Breast epithelium (tissue), 4 donors: ENCODE measurements at places on chromosomes 7 and 10. TPM values are rescaled to one million over a fixed set of nuclear protein-coding genes. Genes with fewer than 3 reads are reported as not detected.

ZPBP gene
- total RNA-seq: not detected

OR2A5 gene
- total RNA-seq: not detected

IFT22 gene
- 24.5 TPM for total RNA-seq

ZNF783 gene
- total RNA-seq: 23.9 TPM

ANKRD1 gene
- 0.32 TPM for total RNA-seq

SPDYE5 gene
- not detected for total RNA-seq

OPALIN gene
- total RNA-seq: not detected

AKR1C1 gene
- 31.5 TPM for total RNA-seq

CYP2C9 gene
- total RNA-seq: not detected

HYAL4 gene
- total RNA-seq: not detected

- H3K36me3 ChIP-seq: no peaks in the 10 kb centered on the region
- H3K4me3 ChIP-seq: no peak overlapping the region
- no peak for DNase-seq
- H3K4me1 ChIP-seq: no peaks in the 10 kb centered on the region
Measured at GRCh38 chr10:48242171-48242904, 32.2 kb downstream of the FRMPD2 start.

- no peaks in the 10 kb centered on the region for H3K36me3 ChIP-seq
- no peaks in the 10 kb centered on the region for H3K4me1 ChIP-seq
- no peak for DNase-seq
- no peak overlapping the region for H3K27ac ChIP-seq
- no peak overlapping the region for H3K4me3 ChIP-seq
Measured at GRCh38 chr10:86718556-86718955, 37.9 kb upstream of the BMPR1A start.

GRCh38 chr10:91919651-91920050, 3.9 kb upstream of the BTAF1 start:
- H3K4me3 ChIP-seq: no peak overlapping the region
- DNase-seq: no peak
- no peak overlapping the region for H3K27ac ChIP-seq
- H3K36me3 ChIP-seq: no peaks in the 10 kb centered on the region
- no peaks in the 10 kb centered on the region for H3K27me3 ChIP-seq

DNA sequence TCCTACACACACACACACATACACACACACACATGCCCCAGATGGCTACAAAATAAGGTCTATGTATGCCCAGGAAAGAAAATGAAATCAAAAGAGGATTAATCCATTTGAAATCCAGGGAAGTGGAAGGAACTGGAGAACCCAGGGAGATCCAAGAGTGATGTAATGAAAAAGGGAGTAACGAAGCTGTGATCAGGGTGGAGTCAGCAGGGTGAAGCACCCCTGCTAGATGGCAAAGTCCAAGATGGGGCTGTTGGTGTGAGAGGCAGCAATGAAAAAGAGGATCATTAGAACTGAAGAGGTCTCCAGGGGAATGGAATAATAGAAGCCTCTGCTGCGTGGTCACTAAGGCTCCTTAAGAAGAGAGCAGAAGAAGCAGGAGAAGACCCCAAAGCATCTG, 43.6 kb upstream of the IL6 start:
- H3K4me3 ChIP-seq: no peak overlapping the region
- H3K36me3 ChIP-seq: no peaks in the 10 kb centered on the region
- no peaks in the 10 kb centered on the region for H3K27me3 ChIP-seq
- no peak overlapping the region for H3K27ac ChIP-seq
- DNase-seq: no peak

DNA sequence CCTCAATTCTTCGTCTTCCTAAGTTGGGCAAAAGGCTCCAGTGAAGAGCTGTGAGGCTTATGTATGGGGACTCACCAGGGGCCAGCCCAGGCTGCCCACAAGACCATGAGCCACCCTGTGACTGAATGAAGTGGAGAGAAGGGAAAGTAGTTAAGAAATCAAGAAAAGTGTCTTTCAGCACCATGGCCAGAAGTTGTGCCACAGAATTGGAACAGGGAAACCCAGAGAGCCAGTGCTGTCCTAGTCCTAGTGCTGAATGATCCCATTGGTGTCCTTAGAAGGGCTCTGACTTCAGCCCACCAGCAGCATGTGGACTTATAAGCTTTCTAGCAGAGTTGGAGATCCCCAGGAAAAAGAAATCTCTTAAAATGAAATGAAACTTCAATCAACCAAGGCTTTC, 37.0 kb upstream of the CCSER2 start:
- no peak overlapping the region for H3K27ac ChIP-seq
- H3K36me3 ChIP-seq: no peaks in the 10 kb centered on the region
- no peak for DNase-seq
- peaks cover 4% of the 10 kb centered on the region for H3K27me3 ChIP-seq
- H3K4me3 ChIP-seq: no peak overlapping the region

- DNase-seq: peak; percentile 54
- peaks cover 17% of the 10 kb centered on the region for H3K4me1 ChIP-seq
- no peaks in the 10 kb centered on the region for H3K36me3 ChIP-seq
- H3K4me3 ChIP-seq: peak overlapping the region; percentile 45
- no peaks in the 10 kb centered on the region for H3K27me3 ChIP-seq
- H3K27ac ChIP-seq: peak overlapping the region; percentile 91
Measured at GRCh38 chr10:3473271-3473670, 300.7 kb upstream of the PITRM1 start.

- no peak overlapping the region for H3K4me3 ChIP-seq
- H3K27me3 ChIP-seq: no peaks in the 10 kb centered on the region
- no peak for DNase-seq
- H3K4me1 ChIP-seq: no peaks in the 10 kb centered on the region
Measured at GRCh38 chr10:103833731-103834365, 21.5 kb downstream of the SH3PXD2A start.

- no peaks in the 10 kb centered on the region for H3K36me3 ChIP-seq
- no peaks in the 10 kb centered on the region for H3K27me3 ChIP-seq
- DNase-seq: no peak
- no peak overlapping the region for H3K27ac ChIP-seq
- H3K4me3 ChIP-seq: no peak overlapping the region
- H3K4me1 ChIP-seq: no peaks in the 10 kb centered on the region
Measured at GRCh38 chr7:6251653-6252052, 20.8 kb downstream of the CYTH3 start.

GRCh38 chr7:42274053-42274452, 37.0 kb upstream of the GLI3 start:
- H3K36me3 ChIP-seq: no peaks in the 10 kb centered on the region
- DNase-seq: no peak
- no peak overlapping the region for H3K4me3 ChIP-seq
- H3K4me1 ChIP-seq: no peaks in the 10 kb centered on the region
- no peak overlapping the region for H3K27ac ChIP-seq

- H3K27ac ChIP-seq: no peak overlapping the region
- H3K27me3 ChIP-seq: no peaks in the 10 kb centered on the region
- H3K36me3 ChIP-seq: no peaks in the 10 kb centered on the region
- no peak overlapping the region for H3K4me3 ChIP-seq
- DNase-seq: no peak
Measured at GRCh38 chr10:130885021-130885655, 426.4 kb downstream of the TCERG1L start.

DNA sequence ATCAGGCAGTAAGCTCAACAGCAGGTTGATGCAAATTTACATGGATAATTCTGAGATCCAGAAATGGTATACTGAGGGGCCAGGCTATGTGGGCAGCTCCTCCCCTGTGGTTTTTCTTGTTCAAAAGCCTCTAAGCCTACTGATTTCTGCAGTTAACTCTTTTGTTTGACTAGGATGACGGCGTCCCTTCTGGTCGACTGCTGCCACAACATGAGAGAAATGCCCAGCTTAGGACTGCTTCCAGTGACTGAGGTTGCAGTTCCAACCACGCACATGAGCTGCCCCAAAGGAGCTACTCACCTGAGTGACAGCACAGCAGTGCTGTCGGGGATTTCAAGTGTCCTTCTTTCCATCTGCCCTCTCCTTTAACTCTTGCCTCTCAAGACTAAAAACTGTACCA, 973.0 kb upstream of the GHITM start:
- no peak overlapping the region for H3K4me3 ChIP-seq
- no peak for DNase-seq
- H3K36me3 ChIP-seq: no peaks in the 10 kb centered on the region
- no peak overlapping the region for H3K27ac ChIP-seq
- no peaks in the 10 kb centered on the region for H3K4me1 ChIP-seq

GRCh38 chr7:148729984-148730733, 31.5 kb downstream of the CUL1 start:
- no peaks in the 10 kb centered on the region for H3K27me3 ChIP-seq
- DNase-seq: no peak
- no peaks in the 10 kb centered on the region for H3K36me3 ChIP-seq
- no peak overlapping the region for H3K4me3 ChIP-seq
- no peak overlapping the region for H3K27ac ChIP-seq
- H3K4me1 ChIP-seq: no peaks in the 10 kb centered on the region

DNA sequence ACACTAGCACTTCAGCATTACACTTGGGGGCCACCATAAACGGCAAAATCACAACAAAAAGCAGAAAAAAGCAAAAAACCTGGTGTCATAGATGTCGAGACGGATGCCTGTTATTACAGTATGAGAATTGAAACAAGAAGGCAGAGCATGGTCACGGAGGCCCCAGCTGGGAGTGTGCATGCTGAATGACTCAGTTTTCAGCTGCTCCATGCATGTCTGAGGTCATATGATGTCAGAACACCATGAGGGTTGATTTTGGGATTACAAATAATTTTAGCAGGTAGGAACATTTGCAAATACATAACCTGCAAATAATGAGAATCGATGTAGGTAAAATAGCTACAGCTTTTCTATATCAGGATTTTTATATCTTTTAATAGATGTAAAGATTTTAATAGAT, 19.1 kb downstream of the ZMYND11 start:
- no peak overlapping the region for H3K4me3 ChIP-seq
- no peak overlapping the region for H3K27ac ChIP-seq
- no peak for DNase-seq
- H3K4me1 ChIP-seq: no peaks in the 10 kb centered on the region

DNA sequence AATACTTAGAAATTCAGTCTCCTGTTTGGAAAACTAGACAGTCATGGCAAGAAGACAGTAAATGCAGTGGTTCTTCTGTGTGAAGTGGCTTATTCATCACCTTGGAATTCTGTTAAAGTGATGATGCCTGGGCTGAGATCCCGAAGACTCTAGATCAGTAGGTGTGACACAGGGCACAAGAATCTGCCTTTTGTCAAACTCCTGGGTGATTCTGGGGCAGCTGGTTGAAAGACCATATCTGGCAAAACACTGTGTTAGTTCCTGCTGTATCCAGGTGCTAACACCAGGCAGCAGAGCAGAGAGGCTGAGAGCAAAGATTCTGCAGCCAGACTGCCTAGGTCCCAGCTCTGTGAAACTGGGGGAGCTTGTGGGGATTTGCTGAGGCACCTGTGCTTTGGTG, 26.5 kb downstream of the MRC1 start:
- H3K4me1 ChIP-seq: no peaks in the 10 kb centered on the region
- no peak for DNase-seq
- no peaks in the 10 kb centered on the region for H3K27me3 ChIP-seq
- H3K4me3 ChIP-seq: no peak overlapping the region
- no peaks in the 10 kb centered on the region for H3K36me3 ChIP-seq
- no peak overlapping the region for H3K27ac ChIP-seq

DNA sequence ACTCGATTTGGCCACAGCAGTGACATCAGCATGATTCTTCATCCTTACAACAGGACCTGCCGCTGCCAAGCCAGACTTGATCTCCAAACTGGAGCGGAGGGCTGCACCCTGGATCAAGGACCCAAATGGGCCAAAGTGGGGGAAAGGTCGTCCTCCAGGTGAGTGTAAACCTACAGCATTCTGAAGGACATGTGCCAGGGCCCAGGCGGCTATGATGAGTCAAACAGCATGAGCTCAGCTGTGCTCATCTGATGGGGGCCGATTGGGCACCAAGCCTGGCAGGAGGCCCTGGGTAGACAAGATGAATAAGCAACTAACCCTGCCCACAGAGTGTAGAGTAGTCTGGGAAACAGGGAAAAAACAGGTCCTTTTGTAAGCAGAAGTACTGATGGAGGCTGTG, 14.4 kb upstream of the ATP6V0E2 start:
- H3K27ac ChIP-seq: no peak overlapping the region
- no peak for DNase-seq
- no peak overlapping the region for H3K4me3 ChIP-seq
- H3K27me3 ChIP-seq: no peaks in the 10 kb centered on the region
- peaks cover 4% of the 10 kb centered on the region for H3K36me3 ChIP-seq

DNA sequence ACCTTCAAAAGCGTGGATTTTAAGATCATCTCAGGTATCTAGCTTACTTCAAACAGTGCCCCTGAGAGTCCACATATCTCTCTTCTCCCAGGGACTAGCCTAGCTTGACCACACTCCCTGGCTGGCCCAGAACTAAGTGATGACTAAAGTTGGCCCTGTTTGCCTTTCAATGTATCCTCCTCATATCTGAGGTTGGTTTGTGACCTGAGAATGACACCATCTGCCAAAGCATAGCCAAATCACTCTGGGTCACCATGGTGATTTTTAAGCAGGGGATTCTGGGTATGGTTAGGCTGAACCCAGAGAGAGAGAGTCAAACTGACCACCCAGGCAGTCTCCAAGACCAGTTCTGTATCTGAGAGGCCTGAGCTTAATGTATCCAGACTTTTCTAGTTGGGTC, 16.2 kb downstream of the CNNM1 start:
- H3K27me3 ChIP-seq: no peaks in the 10 kb centered on the region
- H3K4me3 ChIP-seq: no peak overlapping the region
- H3K4me1 ChIP-seq: no peaks in the 10 kb centered on the region
- no peaks in the 10 kb centered on the region for H3K36me3 ChIP-seq

- H3K27me3 ChIP-seq: no peaks in the 10 kb centered on the region
- no peak overlapping the region for H3K27ac ChIP-seq
- no peaks in the 10 kb centered on the region for H3K36me3 ChIP-seq
- no peak overlapping the region for H3K4me3 ChIP-seq
- no peak for DNase-seq
Measured at GRCh38 chr7:93228302-93228701, 2.0 kb upstream of the HEPACAM2 start.

DNA sequence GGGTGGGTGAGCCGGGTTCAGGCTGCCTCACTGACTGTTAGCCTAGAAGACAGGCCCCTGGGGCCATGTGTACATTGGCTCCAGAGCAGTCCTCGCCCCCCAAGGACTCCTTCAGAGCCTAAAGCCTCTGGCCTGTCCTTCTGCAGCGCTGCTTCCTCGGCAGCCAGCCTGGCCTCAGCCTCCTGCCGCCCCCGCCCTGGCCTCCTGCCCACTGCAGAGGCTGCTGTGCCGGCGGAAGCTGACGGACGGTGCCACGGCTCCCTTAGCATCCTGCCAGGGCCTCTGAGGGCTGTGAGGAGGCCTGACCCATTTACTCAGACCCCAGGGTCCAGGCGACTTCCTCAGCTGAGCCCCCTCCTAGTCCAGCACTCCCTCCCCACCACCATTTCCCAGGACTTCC, 4.9 kb downstream of the SRRM3 start:
- H3K27me3 ChIP-seq: no peaks in the 10 kb centered on the region
- no peak overlapping the region for H3K27ac ChIP-seq
- no peak overlapping the region for H3K4me3 ChIP-seq
- H3K36me3 ChIP-seq: no peaks in the 10 kb centered on the region
- H3K4me1 ChIP-seq: no peaks in the 10 kb centered on the region

- H3K27me3 ChIP-seq: no peaks in the 10 kb centered on the region
- no peak overlapping the region for H3K27ac ChIP-seq
- H3K4me1 ChIP-seq: no peaks in the 10 kb centered on the region
- H3K4me3 ChIP-seq: no peak overlapping the region
- H3K36me3 ChIP-seq: no peaks in the 10 kb centered on the region
Measured at GRCh38 chr7:78770422-78771410, 682.8 kb downstream of the MAGI2 start.
